ENCODE measurements at places on chromosomes 1 and 21.
A peak's percentile ranks its signal among the peaks of the same experiment; 100 is the strongest.

- DNase-seq = no peak
Measured at GRCh38 chr1:207838156-207839082, 72.5 kb downstream of the CD34 start.

- DNase-seq = no peak
Measured at GRCh38 chr1:115493834-115494233, 147.9 kb upstream of the VANGL1 start.

- no peak for DNase-seq
Measured at GRCh38 chr1:189859385-189859977, 618.2 kb downstream of the BRINP3 start.

DNA sequence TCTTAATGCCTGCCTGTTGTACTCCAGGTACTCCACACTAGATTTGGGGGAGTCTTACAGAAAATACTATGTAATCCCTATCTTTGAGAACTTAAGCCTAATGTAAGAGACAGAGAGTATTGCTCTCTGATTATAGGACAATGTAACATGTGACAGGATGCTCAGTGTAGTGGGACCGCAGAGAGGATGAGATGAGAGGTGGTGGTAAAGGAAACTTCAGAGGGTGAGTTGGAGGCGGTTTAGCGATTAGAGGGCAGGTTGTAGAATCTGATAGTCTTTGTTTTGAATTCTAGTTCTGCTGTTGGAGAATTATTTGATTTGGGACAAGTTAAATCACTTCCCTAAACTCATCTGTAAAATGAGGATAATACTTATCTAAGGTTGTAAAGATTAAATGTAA is 5.4 kb downstream of the SOAT1 start:
- DNase-seq = no peak

- no peak for DNase-seq
Measured at GRCh38 chr1:28602536-28603439, 10.7 kb downstream of the RAB42 start.

DNA sequence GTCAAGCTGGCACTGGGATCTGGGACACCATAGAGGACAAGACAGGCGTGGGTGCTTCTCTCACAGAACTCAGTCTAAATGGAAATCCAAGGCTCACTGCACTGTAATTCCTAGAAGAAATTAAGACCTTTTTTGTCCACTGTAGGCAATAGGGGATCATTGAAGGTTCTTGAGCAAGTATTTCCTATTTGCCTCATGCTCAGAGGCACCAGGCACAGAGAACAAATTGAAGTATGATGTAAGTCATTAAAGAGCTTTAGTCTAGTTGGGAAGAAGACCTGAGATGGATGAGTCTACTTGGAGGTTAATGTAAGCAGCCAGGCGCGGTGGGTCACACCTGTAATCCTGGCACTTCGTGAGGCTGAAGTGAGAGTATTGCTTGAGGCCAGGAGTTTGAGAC is 34.6 kb downstream of the EIF2D start:
- DNase-seq = no peak

- DNase-seq = no peak
Measured at GRCh38 chr1:221989741-221990140, 247.9 kb upstream of the DUSP10 start.

DNA sequence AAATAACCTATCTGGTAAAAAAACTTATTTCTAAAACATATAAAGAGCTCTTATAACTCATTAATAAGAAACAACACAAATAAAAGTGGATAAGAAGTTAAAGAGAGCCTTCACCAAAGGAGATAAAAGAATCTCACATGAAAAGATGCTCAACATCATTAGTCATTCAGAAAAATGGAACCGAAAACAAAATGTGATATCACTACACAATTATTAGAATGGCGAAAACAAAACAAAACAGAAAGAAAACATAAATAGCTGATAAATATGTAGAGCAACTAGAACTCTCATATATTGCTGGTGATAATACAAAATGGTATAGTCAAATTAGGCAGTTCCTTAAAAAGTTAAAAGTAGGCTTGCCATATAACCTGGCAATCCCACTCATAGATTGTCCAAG is 1109.3 kb downstream of the PLA2G4A start:
- DNase-seq = no peak

GRCh38 chr21:26422138-26422537 is 150.9 kb downstream of the CYYR1 start:
- DNase-seq = no peak

DNA sequence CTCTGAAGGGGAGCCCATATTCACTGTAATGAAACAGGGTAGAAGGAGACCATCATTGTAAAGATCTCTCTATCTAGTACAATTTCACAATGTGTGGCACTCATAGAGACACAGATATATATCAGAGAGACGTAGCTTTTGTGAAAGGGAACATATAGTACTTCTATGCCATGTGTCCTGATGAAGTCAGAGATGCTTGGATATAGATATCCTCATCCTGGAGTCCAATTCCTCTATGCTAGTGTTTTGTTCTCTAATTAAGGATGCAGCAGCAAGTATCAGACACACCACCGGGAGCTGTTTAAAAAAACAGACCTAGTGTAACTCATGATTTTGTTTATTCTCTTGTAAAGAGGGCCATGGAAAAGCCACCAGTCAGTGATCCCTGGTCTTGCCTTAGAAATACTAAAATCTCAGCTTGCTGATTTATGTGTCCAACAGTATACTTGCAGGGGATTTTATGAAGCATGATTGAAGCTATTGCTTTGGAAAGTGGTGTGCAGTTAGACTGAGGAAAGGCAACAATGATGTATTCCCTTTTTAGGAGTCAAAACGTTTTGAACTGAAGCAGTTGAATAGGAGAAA is 2.5 kb downstream of the NCAM2 start:
- DNase-seq = no peak

DNA sequence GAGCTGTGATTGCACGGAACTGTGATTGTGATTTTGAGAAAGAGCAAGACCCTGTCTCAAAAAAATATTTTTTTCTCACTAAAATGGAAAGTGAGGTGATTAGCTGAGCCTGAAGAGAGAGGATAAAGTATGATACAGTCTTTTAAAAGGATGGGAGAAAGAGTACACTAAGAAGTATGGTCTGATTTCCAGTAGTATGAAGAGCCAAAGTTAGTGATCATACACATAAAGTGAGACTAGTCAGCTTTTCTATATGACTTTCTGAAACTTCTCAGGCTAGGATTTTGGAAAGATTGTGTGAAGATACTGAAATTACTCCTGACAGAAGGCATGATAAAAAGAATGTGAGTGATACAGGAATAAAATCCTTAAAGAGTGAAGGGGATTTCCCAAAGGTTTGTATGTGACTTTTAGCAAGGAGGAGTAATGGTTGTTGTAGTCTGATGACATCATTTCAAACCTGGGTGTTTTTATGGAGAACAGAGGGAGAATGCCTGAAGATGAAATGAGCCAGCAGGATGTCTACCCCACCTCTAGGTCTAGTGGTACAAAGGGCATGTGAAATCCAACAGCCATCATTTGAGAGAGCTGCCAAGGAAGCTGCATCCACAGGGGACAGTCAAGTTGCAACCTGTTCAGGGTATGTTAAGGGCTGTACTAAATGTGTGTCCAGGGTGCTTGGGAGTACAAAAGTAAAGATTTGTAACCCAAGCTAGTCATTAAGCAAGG is 157.7 kb downstream of the PIK3R3 start:
- no peak for DNase-seq

- no peak for DNase-seq
Measured at GRCh38 chr1:231722356-231722755, 95.8 kb downstream of the DISC1 start.

GRCh38 chr1:39788758-39789570 is at the start of gene BMP8B:
Gene BMP8B (minus strand): TSS chr1:39788865. CDS start chr1:39788485, 380 bp downstream.
- DNase-seq = no peak

DNA sequence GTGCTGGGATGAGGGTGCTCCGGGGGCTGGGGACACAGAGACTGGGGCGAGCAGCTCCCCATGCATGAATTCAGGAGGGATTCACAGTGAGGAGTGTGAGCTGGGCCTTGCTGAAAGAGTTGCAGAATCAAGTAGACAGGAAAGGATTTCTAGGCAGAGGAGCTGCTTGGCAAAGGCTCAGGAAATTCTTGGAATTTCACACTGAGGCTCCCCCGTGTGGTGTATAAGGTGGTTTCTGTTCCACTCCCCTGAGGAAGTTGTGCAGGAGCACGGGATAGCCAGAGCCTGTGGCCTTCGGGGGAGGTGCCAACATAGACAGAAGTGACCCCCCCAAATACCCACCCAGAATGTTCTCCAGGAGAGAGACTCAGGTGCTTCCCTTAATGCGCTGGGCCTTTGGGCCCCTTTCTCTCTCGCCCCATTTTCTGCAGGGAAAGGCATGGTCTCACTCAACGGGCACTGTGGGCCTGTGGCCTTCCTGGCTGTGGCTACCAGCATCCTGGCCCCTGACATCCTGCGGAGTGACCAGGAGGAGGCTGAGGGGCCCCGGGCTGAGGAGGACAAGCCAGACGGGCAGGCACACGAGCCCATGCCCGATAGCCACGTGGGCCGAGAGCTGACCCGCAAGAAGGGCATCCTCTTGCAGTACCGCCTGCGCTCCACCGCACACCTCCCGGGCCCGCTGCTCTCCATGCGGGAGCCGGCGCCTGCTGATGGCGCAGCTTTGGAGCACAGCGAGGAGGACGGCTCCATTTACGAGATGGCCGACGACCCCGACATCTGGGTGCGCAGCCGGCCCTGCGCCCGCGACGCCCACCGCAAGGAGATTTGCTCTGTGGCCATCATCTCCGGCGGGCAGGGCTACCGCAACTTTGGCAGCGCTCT is 58.5 kb upstream of the ACTL8 start:
- no peak for DNase-seq

- no peak for DNase-seq
Measured at GRCh38 chr1:212293579-212293978, 8.4 kb downstream of the PPP2R5A start.

GRCh38 chr1:211381481-211382181 is 55.0 kb downstream of the TRAF5 start:
- no peak for DNase-seq

- no peak for DNase-seq
Measured at GRCh38 chr1:224216382-224216781, 33.3 kb downstream of the DEGS1 start.

DNA sequence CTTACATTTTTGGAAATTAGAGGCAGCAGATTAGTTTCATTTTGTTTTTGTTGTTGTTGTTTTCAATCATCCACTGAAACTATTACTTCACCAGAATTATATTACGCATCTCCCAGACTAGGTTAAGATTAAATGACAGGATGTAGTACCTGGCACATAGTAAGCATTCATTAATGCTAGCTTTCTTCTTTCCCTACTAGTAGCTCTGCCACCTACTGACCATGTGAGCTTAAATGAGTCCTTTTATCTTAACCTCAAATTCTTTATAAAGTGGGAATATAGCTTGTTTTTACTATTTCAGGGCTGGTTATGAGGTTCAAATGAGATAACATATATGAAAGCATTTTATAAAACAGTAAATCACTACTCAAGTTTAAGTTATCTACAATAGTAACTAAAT is 10.2 kb upstream of the ASPM start:
- DNase-seq = no peak

DNA sequence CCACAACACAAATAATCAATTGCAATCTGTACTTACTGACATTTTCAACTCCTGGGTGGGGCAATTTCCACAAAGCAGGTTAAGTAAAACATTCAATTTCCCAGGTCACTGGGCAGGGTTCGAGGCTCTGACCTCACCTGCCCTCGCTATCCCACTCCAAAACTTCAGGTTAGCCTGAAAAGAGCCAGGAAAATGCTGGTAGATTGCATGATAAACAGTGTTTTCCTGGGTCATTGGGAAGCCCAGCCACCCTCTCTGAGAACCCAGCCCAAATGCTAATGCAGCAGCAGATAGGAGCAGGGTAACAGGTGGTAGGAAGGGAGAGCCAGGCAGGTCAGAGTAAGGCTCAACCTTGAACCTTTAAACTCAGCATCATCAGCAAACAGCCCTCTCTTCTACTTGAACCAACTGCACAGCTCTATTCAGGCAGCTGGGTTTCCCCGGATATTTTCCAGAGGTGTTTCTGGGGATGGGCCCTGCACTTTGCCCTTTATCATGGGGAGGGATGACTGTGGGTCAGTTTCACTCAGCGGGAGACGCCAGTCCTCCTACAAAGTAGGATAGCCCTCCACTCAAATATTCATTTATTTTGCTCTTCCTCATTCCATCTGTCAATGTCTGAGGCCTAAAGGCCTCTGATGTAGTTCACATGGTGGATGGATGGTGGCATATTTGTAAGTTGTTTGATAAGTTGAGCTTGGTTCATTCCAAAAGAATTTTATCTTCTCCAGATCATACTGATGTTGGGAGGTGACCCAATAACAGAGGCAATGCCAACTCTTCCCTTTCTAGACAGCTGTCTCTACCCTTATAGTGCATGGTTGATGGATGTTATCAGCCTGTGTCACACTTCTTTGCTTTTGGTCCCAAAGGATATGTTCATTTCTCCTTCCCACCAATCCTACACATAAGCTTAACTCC is 65.7 kb downstream of the DUSP10 start:
- DNase-seq = no peak

DNA sequence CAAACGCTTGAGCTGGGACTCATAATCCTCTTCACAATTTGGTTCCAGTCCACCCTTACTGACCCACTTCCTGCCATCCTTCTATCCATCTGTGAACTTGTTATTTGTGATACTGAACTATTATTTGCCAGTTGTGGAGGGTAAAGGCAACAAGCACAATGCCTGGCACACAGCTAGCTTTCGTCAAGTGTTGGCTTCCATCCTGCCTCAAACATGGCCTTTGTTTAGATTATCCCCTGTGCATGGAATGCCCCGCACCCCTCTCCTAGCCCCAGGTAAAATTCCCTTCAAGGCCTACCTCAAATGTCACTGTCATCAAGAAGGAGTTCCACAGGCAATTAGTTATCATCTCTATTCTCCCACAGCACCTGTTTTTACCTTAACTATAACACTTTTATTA is 11.4 kb upstream of the CDCA8 start:
- no peak for DNase-seq

DNA sequence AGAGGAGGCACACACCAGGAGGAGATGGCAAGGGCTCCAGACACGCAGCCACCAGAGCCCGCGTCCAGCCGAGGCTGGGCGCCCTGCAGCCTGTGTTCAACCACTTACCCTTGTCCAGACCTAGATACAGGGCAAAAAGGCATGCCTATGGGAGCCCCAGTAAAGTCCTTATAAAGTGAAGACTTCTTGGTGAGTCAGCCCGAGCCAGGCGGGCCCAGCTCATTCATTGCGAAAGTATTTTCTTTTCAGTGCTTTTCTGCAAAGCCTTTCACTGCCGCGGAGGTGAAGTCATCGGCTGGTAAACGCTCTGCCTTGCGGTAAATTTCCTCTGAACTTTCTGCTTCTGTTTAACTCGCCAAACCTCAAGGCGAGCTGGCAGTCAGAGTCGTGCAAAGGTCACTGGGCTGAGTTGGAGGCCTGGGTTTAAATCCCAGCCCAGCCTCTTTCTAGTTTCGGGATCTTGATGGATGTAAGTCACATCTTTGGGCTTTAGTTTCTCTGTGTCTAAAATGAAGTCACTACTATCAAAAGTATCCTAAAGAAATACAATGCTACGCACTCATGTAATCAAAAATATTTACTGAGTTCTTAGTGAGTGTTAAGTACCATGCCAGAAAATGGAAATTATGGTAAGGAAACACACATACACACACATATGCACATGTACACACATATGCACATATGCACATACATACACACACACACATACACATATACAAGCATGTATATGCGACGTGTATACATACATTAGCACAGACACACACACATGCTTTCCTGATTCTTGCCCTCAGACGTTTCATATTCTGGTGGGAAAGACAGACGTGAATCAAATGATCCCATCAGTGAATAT is 54.7 kb upstream of the IFFO2 start:
- peak; percentile 28 for DNase-seq

GRCh38 chr1:27306892-27307761 is 14.8 kb upstream of the TMEM222 start:
- no peak for DNase-seq

GRCh38 chr1:59138402-59138801 is 158.5 kb upstream of the FGGY start:
- DNase-seq = no peak

GRCh38 chr1:204451352-204452124 is 39.9 kb upstream of the PPP1R15B start:
- DNase-seq = no peak
